ENCODE measurements at places on chromosomes 13 and 19.

DNA sequence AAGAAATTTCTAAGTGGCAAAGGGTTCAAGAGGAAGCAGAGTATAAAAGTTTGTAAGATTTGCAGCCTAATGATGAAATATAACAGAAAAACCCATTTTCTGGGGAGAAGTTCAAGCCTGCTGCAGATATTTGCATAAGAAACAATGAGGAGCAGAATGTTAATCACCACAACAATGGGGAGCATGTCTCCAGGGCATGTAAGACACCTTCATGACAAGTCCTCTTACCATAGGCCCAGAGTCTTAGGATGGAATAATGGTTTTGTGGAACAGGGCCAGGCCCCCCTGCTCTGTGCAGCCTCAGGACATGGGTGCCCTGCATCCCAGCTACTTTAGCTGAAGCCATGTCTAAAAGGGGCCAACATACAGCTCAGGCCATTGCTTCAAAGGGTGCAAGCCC lies 809.0 kb upstream of the SLITRK5 start:
- no peak for DNase-seq

- DNase-seq: no peak
These were observed 3.0 kb downstream of the ANKRD10 start for GRCh38 chr13:110911880-110912279.

DNA sequence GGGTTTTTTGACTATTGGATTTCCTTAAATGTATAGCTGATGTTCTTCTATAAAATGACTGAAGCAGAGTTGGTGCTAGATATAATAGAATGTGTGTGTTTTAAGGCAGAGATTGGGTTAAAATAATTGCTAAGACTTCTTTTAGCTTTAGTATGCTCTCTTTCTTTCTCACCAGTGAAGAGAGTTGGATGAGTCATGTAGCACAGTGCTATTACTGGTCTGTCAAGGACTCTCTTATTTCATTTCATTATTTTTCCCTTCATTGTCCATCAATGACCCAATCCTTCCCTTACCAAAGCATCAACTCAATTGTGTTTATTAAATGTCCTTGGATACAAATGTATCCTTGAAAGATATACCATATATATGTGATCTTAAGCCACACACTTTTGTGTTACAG lies 268.9 kb downstream of the IRS2 start:
- DNase-seq: no peak

- DNase-seq: no peak
These were observed 145.6 kb downstream of the TNFRSF19 start for GRCh38 chr13:23715762-23716235.

- DNase-seq: no peak
These were observed 17.3 kb upstream of the AKT2 start for GRCh38 chr19:40302224-40303011.

- DNase-seq: no peak
These were observed 46.1 kb downstream of the FLT1 start for GRCh38 chr13:28448651-28449358.

DNA sequence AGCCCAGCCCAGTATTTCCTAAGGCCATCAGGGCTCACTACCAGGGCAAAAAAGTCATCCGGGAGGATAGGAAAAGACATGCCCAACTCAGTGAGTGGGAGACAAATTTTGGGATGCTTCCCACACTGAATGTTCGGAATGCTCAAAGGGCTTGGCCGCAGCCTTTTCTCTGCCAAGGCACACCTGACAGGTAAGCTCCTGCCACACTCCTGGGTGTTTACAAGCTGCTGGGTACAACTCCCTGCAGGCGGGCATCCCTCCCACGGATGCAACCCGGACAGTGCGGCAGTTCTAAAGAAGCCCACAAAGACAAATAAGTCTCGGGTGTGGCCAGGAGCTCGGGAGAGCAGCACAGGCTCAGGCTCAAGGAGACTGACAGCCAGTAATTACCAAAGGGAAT lies 28.1 kb downstream of the SLC7A1 start:
- no peak for DNase-seq

DNA sequence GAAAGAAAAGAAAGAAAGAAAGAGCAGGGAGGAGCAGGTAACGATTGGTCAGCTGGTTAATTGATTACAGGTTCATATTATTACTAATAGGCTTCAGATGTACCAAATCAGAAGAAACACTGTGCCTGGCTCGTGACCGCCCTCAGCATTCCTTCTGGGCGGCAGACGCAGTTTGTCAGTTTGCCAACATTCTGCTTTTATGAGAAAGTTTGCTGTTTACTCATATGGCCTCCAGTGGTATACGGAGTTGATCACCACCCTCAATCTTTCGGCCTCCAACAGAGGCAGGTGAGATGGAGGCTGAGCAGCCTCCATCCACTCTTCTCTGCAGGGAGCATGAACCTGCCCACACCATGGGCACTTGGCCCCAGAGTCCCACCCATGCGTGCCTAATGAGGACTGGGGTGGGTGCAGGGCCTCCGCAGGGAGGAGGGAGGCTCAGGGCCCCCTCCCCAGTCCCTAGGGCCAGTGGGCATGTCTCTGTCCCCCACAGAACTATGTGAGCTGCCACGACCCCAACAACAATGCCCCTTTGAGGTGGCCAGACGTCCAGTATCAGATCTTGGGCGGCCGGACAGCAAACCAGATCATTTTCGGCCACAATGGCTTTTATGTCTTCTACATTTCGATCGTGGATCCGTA lies 8.8 kb downstream of the PRR22 start:
- no peak for DNase-seq

GRCh38 chr13:89267734-89268133 lies 1596.6 kb downstream of the SLITRK5 start:
- no peak for DNase-seq

DNA sequence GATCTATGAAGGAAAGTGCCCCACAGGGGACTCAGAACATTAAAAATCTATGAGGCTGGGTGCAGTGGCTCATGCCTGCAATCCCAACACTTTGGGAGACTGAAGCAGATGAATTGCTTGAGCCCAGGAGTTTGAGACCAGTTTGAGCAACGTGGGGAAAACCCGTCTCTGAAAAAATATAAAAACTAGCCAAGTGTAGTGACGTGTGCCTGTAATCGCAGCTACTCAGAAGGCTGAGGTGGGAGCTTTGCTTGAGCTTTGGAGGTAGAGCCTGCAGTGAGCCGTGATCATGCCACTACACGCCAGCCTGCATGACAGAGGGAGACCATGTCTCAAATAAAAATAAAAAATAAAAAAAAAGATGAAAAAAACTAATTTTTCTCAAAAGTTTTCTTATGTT lies 1070.6 kb downstream of the PCDH9 start:
- DNase-seq: no peak

- DNase-seq: no peak
These were observed 353.7 kb upstream of the NBEA start for GRCh38 chr13:34588362-34588761.

DNA sequence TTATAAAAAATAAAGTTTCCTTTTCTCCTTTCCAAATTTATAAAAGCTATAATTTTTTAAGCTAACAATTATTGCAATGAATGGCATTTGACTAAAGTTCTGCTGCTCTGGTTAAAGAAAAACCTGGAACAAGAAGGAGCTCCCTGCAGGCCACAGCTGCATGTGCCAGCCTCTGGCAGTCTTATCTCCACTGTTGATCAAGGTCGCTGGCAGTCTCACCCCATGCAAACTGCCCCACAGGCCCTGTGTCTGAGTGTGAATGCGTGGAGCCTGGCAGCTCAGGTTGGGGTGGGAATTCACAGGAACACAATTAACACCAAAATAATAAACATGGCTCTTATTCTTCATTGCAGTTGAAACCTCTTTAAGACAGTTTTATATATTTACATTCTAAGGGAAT lies 30.2 kb upstream of the FREM2 start:
- DNase-seq: no peak

GRCh38 chr13:40207001-40207478 lies 459.4 kb downstream of the FOXO1 start:
- DNase-seq: no peak

GRCh38 chr13:30143666-30144400 lies 163.5 kb downstream of the KATNAL1 start:
- no peak for DNase-seq

GRCh38 chr13:48647625-48648024 lies 6.1 kb upstream of the CYSLTR2 start:
- DNase-seq: no peak

- no peak for DNase-seq
These were observed 390.5 kb upstream of the PCDH9 start for GRCh38 chr13:67620665-67621064.

DNA sequence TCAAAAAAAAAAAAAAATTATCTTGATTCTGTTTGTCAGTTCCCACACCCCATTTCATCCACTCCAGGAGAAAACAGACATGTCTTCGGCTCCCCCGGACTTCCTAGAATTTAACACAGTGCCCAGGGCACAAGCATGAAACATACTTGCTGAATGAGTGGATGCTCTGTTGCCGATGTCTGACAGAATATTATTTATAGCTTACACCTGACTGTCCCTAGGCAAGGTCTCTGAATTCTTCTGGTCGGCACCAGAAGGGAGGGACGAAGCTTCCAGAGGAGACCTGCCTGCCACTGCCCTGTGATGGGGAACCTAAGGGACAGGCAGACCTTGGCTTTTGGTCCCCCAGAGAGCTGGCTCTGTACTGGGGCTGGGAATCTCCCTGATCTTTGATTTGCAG lies 43.9 kb upstream of the PEG3 start:
- no peak for DNase-seq

DNA sequence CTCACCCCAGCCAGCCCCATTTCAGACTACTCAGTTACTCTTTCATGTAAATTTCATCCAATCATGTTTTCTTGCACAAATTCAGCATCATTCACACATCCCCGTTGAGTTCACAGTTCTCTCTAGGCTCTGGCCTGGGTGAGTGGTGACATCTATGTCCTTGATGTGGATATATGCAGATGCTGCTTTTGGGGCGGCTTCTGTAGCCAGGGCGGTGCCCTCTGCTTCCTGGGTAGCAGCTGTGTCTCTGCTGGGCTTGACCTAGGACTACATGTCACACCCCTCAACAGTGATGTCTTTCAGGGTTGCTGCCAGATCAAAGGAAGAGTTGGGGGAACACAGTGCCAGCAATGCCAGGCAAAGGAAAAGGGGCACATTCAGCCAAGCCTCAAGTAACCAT lies 68.5 kb upstream of the KCTD15 start:
- DNase-seq: no peak

DNA sequence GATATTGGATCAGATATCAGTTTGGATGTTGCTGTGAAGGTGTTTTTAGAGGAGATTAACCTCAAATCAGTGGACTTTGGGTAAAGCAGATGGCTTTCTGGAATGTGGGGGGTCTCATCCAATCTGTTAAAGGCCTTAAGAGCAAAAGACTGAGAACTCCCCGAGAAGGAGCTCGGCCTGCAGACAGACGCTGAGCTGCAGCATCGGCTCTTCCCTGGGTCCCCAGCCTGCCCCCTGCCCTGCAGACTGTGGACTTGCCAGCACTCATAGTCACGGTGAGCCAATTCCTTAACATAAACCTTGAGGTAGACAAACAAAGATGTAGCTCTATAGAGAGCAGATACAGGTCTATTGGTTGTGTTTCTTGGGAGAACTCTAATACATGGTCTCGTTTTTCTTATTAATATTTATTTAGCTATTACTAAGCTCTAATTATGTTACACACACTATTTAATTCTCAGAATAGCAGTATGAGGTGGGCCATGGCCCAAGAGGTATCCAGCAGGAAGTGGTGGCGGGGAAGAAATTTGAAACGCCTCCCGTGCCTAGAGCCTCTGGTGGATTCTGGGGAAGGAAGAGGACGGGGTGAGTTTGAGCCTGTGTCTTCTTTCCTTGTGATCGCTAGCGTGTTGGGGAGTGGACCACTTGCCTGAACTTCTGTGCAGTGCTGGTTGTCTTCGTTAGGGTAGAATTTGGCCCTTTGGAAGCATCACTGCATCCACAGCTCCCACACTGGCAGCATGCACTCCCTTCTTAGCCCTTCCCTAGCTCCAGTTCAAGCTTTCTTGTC lies 305.3 kb downstream of the TEX29 start:
- no peak for DNase-seq

DNA sequence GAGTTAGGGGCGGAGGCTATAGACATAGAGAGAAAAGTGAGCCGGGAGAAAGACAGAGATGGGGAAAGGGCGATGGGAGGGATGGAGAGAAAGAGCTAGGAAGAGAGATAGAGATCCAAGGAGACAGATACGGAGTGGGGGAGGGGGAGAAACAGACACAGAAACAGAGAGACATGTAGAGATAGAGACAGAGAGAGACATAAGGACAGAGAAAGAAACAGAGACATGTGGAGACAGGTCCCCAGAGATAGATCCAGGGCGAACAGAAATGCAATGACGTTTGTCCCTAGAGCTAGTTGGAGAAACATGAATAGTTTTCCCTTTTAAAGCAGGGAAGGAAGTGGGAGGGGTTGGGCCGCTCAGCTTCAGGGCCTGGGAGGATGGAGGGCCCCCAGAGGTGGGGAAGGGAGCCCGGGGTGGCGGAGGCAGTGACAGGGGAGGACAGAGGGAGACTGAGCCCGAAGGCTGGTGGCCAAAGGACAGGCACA lies 4.6 kb downstream of the PPP1R14A start:
- DNase-seq: no peak

GRCh38 chr19:12884926-12885748 lies 1.9 kb downstream of the KLF1 start:
- peak; percentile 78 for DNase-seq

GRCh38 chr19:41016488-41017071 lies 25.5 kb downstream of the CYP2B6 start:
- DNase-seq: no peak

GRCh38 chr13:113029487-113030258 lies 60.7 kb downstream of the MCF2L start:
- no peak for DNase-seq

DNA sequence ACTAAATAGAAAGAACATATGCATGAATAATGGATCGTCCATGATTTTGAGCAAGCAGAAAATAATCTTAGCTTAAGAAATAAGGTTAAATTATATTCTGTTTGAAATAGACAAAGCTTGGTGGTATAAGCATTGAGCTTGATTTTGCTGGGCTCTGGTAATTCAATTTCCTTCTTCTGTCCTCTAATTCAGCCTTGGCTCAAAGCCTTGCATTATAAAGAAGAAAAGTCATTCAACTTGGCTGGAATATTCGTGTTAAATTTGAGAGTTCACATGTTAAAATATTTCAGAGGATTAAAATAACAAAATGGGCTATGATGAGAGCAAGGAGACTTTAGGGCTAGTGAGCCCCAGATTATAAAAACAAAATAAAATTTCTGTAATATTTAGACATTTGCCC lies 415.4 kb upstream of the PCDH20 start:
- no peak for DNase-seq

GRCh38 chr19:44690131-44690440 lies 8.9 kb upstream of the CEACAM16 start:
- DNase-seq: no peak

DNA sequence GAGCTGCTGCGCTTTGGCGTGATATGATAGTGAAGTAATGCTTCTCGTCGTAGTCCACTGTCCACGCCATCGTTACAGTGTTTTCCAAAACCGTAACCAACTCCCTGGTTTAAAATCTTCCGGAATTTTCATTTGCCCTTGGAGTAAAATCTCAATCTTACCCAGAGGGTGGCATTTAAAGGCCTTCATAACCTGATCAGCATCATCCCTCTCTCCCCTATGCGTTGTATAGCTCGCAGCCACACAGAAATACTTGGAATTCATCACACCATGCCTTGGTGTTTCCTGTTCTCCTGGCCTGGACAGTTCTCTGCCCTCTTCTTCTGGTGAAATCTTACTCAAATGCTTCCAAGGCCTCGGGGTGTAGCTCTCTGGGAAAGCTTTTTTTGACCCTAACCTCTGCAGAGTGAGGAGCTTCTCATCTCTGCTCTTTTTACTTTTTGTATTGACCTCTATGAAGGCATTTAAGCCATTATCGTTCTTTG lies 839 bp downstream of the MPHOSPH8 start:
- no peak for DNase-seq

GRCh38 chr19:33290956-33291622 lies 11.2 kb downstream of the CEBPA start:
- no peak for DNase-seq

Measured in central memory CD8-positive, alpha-beta T cell (primary cell).